Activated CD4-positive, CD25-positive, alpha-beta regulatory T cell (primary cell): ENCODE measurements at places on chromosomes 13 and 19.

GRCh38 chr19:1289686-1290025, 4.0 kb downstream of the EFNA2 start:
- no peak for DNase-seq

DNA sequence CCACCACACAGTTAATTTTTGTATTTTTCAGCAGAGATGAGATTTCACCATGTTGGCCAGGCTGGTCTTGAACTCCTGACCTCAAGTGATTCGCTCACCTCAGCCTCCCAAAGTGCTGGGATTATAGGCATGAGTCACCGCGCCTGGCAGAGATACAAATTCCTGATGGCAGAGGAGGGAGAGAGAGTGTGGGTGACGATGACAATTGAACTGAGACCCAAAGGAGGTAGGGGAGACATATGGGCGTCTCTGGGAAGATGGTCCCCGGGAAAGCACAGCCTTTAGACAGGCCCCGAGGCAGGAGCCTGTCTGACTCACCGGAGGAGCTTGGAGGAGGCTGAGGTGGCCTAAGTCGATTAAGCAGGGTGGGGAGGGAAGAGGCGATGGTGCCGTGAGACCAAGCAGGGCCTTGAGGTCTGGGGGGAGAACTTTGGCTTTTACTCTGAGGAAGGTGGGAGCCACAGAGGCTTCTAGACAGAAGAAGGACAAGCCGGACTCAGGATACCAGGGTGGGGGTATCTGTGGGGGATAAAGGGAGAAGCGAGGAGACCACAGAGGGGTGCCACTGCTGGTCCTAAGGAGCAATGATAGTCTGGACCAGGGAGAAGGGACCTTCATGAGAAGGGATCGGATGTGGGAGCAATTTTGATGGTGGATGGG, 38.2 kb downstream of the ARRDC2 start:
- no peak for DNase-seq

DNA sequence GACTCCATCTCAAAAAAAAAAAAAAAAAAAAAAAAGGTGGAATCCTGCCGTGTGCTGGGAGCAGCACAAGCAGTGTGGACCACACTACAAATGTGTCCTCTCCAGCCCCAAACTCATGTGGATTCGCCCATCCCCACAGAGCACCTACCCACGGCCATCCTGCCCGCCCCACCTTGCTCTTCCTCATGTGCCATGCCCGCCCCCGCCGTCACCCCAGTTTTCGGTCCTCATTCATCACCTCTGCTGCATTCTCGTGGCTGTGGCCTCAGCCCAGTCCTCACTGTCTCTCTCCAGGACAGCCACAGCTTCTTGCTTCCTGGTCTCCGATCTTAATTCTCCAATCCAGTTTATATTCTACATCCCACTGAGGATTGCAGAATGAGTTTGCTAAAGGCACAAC, 80.0 kb upstream of the TM9SF2 start:
- DNase-seq, result no peak

DNA sequence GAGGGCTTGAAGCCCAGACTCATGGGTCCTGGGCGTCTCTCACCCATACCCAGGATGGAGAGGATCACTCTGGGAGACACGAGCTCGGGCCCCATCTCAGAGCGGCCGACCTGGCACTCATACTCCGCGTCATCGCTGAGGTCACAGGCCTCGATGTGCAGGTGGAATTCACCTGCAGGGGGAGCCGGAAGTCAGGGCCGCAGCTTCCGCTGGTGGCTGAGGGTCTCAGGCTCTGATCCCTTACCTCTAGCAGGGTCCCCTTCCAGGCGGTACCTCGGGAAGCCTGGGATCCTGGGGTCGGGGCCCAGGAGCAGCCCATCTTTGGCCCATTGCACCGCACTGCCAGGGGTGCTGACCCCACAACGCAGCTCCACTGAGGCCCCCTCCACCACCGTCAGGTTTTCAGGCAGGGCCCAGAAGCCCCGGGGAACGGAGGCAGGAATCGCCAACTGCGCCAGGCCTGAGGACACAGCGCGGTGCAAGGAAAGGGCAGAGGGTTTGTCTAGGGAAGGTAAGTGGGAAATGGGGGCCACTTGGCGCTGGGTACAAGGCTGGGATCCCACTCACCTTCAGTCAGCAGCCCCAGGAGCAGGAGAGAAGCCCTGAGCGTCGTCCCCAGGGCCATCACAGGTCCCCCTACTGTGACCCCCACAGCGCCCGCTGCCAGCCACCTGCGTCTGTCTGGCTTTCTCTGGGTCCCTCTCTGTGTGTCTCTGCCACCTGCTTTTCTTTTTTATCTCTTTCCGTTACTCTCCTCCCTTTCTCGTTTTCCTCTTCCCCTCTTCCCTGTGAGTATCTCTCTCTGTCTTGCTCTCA, 883 bp downstream of the NPHS1 start:
- DNase-seq, result no peak

- no peak for DNase-seq
Measured at GRCh38 chr13:99601535-99601934, 100.3 kb downstream of the TM9SF2 start.

DNA sequence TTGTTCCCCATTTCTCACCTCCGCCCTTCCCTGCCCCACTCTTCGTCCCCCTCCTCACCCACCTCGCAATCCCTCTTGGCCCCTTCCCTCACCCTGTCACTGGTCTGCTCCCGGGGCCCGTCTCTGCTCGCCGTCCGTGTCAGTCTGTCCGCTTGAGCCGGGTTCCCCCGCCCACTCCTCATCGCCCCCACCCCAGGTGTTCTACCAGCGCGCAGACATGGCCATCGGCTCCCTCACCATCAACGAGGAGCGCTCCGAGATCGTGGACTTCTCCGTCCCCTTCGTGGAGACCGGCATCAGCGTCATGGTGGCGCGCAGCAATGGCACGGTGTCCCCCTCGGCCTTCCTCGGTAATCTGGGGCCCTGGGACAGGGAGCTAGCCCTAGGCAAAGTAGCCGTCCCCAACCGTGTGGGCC, 22.3 kb downstream of the GRIN2D start:
- no peak for DNase-seq

DNA sequence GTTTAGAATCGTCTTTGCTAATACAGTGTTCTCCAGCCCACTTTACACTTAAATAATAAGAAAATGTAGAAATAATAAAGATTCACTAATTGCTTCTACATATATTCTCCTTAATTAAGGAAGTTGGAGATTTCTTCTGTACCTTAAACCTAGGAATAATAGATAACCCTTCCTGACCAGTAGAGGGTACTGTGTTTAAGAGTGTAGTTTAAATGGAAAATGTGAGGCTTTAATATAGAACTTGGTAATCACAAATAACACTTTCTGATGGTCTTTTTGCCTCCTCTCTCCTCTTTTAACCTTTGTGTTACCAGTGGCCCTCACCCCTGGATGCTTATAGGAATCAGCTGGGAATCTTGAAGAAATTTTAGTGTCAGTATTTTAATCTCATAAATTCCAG, 20.7 kb downstream of the POMP start:
- no peak for DNase-seq

DNA sequence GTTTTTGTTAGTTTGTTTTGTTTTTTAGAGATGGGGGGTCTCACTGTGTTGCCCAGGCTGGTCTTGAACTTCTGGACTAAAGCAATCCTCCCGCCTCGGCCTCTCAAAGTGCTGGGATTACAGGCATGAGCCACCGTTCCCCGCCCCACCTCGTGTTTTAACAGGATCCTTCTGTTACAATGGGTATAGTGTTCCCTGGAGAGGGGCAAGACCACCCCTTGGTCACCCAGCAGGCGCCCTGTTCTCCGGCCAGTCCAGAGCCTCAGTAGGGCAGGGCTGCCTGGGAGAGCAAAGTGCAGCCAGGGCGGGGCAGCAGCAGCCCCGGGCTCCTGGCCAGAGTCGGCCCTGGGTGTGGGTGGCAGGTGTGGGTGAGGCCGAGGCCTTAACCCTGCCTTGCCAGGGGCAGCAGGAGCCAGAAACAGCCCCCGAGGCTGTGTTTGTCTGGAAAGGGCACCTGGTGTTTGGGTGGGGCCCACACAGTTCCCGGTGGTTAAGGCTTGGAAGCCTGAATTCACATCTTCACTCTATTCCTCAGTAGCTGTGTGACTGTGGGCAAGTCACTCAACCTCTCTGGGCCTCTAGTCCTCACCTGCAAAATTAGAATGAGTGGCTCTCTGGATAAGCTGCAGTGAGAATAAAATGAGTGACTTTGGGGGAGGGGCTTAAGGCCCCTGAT, 7.2 kb downstream of the VASP start:
- no peak for DNase-seq

DNA sequence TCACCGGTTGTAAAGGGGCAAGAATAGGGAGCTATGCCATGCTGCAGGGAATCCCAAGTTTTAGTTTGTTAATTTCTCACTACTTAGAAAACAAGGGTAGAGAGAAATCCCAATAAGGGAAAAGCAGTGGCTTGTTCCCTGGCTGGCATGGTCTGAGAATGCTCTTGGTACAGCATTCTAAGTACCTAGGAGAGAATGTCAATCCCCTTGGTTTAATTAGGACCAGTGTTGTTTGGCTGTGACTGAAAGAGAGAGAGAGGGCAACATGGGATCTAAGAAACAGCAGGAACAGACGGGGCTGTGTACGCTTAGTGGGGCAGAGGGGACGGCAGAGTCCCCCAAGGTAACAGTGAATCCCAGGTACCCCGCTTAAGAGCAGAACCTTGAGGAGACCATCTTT, 228.8 kb downstream of the PCDH9 start:
- DNase-seq, result no peak
